ENCODE measurements at places on chromosomes 5 and 9.

DNA sequence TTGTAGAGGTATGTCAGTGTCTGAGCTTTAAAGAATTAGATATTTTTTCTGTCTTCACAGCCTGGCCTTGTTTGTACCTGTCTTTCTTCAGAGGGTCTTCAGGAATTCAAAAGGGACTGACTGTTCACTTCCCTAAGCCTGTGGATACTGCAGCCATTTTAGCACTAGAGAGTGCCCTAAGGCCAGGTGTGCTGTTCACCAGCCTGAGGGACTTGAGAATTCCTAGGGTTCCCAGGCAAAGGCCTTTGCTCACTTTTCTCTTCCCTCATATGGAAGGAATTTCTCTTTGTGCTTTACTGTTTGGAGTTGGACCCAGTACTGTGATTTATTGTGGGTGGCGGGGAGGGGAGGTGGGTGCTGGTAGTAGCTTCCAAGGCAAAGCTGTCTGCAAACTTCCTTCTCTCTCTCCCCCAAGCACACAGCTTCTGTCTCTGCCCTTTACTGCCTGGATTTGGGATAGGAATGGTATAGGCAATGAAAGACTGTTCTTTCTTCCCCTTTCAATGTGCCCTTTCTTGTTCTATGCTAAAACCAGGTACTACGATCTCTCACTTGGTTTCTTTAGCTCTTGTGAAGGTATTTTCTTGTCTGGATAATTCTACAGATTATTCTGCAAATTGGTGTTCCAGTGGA lies 9.7 kb upstream of the LRRC70 start:
- no peak for DNase-seq

DNA sequence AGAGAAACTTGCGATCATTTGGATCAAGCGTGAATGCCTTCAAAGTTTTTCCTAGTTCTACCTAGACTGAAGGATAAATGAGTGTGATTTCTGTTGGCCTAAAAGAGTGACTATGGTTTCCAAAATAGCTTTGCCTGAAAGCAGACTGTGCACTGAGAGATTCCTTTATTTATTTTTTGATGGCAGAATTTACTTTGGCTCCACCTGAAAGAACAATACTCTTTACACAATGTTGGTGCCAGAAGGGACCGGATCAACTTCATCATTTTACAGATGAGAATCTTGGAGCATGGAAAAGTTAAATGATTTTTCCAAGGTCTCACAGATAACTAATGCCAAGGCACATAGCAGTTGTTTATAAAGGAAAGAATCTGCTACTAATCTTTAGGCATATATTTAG lies 199.6 kb downstream of the KCTD16 start:
- no peak for DNase-seq

DNA sequence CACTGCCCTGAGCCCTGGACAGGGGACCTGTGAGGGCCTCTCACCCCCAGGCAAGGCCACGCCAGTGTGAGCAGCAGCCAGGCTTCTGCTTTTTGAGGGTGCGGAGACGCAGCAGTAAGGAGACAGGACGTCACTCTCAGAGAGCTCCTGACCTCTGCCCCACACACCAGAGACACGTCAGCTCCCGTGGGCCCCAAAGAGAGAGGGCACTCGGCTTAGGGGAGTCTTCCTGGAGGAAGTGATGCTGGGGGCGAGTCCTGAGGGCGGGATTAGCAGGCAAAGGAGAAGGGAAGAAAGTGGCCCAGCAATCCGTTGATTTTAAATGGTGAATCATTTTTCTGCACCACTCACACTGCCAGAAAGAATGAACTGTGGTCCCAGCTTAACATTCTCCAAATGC lies 24.0 kb upstream of the SLC9A3 start:
- peak; percentile 45 for DNase-seq

GRCh38 chr9:115883467-115884329 lies 269.9 kb upstream of the PAPPA start:
- DNase-seq = peak; percentile 69

- no peak for DNase-seq
Measured at GRCh38 chr5:153340738-153341137, 149.7 kb upstream of the GRIA1 start.

- DNase-seq = peak; percentile 51
Measured at GRCh38 chr5:62312036-62312435, 6.0 kb downstream of the KIF2A start.

DNA sequence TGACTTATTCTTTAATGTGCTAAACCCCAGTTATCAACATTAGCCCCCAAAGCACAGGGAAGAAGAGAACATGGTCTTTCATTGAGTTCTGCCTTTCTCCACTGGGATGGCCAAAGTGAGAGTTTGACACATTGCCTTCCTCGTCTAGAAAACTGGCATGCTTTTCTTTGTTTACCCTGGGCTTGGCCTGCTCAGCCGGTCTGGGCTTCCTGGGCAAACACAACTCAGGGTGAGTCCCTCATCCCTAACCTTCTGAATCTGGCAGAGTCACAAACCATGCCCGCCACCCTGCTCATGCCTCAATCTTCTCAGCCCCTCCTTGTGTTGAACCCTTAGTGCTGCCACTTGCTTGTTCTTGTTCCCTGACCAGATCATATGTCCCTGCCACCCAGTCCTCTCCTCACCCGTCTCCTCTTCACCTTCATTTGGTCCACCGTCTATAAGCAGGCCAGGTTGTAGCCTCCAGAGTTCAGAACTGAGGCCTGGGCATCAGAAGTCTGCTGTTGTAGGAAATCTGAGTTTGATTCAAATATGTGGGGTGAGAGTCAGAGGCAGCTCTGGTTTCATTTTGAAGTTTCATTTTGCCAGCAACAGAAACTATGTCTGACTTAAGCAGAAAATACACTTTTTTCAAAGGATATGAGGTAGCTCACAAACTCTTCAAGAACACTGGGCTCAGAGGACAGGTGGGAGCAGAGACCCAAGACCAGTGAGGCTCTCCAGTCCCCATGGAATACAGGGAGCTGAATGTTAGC lies 217.6 kb downstream of the NDUFS4 start:
- DNase-seq = no peak

- no peak for DNase-seq
Measured at GRCh38 chr9:19554529-19554928, 145.7 kb downstream of the ACER2 start.

DNA sequence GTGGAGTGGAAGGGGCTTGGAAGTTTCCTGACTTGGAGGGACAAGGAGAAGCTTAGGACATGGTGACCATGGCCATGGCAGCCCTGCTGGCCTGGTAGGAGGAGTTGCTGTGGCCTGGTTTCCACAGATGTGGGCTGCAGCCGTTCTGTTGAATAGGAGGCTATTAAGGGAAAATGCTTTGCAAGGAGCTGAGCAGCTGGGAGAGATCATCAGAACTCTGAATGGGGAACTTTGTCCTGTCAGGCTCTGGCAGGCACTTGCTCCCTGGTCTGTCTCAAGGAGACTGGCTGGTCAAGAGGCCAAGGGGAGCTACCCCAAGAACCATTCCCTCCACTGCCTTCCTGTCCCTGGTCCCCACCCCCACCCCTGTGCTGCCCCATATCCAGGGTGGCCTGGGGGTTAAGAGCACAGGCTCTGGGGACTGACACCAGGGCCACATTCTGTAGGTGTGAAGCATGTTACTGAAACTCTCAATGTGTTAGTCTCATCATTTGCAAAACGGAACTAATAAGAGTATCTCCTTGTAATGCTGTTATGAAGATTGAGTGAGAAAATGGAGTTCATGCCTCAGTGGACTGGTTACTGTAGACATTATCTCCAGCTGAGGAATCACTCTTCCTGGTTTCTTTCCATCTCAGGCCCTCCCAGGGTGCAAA lies 84.0 kb upstream of the ARAP3 start:
- DNase-seq = no peak

DNA sequence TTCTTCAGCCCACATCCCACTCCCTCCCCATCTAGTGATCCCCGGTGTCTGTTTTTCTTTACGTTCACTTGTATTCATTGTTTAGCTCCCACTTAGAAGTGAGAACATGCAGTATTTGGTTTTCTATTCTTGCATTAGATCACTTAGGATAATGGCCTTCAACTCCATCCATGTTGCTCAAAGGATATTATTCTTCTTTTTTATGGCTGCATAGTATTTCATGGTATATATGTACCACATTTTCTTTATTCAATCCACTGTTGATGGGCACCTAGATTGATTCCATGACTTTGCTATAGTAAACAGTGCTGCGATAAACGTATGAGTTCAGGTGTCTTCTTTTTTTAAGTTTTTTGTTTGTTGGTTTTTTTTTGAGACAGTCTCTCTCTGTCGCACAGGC lies 29.1 kb upstream of the CCNB1 start:
- no peak for DNase-seq

- DNase-seq = no peak
Measured at GRCh38 chr5:1294206-1294834, 548 bp downstream of the TERT start.

DNA sequence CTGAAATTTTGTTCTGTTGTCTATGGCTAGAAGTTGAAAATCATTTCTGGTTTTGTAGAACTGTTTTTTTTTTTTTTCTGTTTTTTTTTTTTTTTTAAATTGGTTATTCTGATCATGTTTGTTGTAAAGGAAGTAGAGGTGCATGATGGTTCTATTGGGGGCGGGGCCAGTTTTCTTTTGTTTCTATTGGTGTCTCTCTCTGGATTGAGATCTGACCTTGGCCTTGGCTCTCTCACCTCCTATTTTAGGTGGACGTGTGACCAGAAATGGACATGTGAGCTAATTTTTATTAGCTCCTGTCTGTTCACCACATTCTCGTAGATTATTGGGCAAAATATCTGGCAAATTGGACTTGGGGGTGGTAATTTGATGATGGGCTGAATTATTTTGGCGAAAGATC lies 3.2 kb downstream of the ZNF618 start:
- no peak for DNase-seq

- peak; percentile 22 for DNase-seq
Measured at GRCh38 chr5:90408571-90409317, 812 bp downstream of the CETN3 start.

GRCh38 chr5:143164557-143164956 lies 238.9 kb downstream of the NR3C1 start:
- no peak for DNase-seq

DNA sequence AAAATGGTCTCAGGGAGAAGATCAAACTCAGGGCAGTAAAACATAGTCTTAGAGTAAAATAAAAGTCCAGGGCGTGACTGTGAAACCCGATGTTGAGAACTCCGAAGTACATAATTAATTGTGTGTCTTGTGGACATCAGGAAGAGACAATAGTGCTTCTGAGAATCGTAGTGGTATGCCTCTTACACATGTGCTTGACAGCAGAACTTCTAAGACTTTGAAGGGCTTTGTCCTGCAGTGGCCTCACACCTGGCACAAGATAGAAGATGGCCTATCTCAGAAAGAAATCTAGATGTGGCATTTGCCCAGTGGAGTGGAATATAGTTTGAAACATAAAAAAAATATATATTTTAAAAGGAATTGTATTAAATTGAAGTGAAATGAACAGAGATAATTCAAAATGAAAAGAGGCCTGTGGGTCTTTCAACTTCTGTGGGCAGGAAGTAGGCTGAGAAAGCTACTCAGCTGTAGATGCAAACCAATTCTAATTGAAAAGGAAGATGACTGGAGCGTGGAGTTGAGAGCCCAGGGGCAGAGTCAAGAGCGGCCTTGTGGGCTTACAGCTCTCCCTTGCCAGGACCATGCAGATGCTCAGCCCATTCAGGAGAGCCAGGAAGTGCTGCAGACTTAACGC lies 468.4 kb downstream of the KDM4C start:
- DNase-seq = no peak

DNA sequence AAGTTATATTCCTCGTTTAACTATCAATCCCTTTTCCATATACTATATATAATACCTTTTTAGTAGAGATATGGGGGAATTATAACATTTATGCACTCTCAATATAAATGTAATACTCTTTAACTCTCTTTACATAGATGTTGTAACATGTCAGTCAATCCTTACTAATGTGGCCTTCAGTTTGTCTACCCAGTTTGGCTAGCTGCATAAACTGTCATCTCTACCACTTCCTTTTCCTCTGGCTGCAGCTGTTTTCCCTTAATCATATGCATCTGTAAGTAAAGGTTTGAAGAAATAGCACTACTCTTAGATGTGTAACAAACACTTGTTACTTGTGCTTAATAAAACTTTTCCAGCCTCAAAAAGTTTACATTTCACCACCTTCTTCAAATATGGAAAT lies 13.4 kb downstream of the ABHD17B start:
- DNase-seq = no peak

GRCh38 chr9:84101964-84102632 lies 121.5 kb downstream of the RMI1 start:
- no peak for DNase-seq

DNA sequence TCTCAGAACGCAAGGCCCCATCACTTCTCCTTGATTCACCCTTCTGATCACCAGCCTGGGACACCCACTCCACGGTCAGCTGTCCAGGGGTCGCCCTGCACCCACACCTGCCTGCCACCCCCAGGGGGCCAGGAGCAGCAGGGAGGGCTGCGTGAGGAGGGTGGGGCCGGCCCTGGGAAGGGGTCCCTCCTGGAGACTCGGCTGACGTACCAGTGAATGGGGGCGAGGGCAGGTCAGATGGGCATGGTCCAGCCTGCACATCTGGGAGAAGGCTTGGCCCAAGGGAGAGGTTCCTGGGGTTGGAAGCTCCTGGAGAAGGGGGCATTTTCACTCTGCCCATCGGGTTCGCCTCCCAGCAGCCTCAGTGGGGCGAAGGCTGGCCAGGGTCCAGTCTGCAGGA lies 21.8 kb upstream of the SARDH start:
- DNase-seq = no peak

DNA sequence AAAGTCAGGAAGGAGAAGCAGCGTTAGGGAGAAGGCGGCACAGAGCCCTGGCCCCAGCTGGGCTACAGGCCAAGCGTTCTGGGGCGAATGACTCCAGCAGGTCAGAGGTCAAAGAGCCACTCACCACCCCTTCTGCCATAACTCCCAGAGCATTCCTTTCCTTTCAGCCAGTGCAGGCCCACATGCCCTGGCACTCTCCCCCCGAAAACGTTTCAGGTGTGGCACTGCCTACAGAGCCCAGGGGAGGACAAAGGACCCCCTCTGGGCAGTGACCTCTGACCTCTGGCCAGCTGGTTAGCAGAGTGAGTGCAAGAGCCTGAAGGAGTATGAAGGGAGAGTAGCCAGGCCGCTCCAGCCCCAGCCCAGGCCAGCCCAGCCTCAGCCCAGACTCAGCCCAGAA lies 4.9 kb downstream of the ABCA2 start:
- DNase-seq = no peak

DNA sequence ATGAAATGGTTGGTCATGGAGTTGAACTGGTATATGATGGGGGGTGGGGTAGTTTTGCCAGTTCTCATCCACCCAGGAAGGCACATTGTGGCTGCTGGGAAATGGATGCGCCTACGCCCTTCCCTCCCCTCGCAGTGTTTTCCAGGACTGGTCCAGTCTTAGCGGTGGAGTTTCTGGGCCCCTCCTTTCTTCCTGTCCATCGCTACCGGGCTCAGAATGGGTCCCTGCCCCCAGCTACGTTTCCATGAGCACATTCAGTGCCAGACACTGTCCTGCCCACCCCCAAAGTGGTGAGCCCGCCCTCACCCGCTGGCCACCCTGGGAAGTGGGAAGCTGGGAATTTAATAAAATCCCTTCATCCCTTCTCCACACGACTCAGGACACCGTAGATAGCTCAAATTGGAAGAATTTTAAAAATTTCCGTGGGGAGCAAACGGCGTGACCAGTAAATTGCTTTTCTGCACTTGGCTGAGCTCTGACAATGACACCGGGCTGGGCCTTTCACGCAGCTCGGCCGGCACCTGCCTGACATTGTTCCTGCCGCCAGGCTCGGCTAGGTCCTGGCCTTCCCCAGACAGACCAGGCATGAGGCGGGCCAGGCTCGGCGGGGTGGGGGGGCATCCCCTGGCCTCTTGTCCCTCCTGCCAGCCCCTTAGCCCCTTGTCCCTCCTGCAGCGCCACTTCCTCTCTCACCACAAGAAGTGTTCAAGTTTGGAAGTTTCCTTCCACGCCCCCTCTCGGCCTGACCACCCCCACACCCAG lies 3.6 kb downstream of the FGF18 start:
- DNase-seq = no peak
